Cardiac fibroblast (primary cell): ENCODE measurements at places on chromosomes 6 and 20.

DNA sequence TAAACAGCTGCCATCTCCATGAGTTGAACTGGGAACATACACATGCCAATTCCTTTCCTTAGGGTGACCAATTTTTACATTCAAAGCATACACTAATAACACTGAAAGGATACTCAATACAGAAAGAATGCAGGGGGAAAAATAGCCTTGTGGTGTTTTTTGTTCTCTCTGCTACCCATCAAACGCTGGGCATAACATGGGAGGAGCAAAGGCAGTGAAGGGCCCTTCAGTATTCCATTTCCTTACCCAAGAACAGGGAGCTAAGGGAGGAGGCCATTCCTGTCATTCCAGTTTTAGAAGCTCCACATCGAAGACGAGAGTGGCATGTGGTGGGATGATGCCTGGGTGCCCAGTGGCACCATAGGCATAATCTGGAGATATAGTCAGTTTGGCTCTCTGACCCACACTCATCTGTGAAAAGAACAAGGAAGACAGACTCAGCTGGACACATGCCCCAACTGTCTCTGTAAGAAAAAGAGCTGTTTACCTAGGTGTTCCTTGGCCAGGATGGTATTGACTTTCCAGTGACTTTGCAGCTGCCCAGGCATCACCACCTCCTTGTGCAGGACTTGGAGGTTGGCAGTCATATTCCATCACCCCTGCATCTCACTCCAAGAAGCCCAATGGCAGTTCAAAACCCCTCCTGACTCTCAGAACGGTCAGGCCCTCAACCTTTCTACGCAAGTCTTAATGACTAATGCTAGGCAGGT lies 20.9 kb downstream of the FKBP1A start:
- no peak for DNase-seq

DNA sequence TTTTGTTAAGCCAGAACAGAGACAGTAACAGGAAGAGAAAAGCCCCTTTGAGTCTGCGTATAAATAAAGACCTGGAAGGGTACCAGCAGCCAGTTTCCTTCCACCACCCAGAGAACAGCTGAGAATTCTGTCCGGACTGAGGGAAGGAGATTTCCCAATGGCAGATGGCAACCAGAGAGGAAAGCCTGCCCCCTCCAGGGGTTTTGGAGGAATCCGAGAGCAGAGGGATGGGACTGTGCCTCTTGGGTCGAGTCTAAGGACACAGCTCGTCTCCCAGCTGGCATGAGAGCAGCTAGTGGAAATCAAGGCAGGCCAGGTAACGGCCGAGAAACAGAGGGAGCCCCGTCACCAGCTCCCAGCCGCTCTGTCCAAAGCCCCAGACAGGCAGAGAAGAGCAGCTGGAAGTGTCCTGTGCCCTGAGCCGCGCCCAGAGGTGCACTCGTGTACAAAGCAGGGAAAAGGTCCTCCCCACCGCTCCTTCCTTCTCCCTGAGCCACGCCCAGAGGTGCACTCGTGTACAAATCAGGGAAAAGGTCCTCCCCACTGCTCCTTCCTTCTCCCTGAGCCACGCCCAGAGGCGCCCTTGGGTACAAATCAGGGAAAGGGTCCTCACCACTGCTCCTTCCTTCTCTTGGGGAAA lies 134.0 kb upstream of the SNX9 start:
- DNase-seq = peak; percentile 52

GRCh38 chr20:16174311-16174710 lies 398.9 kb downstream of the KIF16B start:
- DNase-seq = no peak

- DNase-seq = peak; percentile 51
Observed at GRCh38 chr20:14633507-14633906, 296.1 kb upstream of the FLRT3 start.

DNA sequence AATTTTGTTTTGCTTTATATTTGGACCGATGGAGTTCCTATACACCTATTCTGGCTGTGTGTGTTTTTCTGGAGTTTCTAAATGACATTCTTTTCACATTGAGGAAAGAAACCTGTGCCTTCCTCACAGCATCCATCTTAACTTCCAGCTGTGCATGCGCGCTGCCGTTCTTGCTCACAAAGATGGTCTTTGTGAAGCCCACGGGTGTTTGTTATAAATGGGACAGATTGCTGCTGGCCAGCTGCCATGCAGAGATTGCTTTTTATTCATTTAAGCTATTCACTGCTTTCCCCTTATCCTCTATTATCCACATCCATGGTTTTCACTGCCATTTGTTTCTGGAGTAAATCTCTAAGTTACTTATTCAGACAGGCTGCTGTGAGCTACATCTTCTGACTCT lies 54.2 kb downstream of the SYNDIG1 start:
- DNase-seq = no peak

GRCh38 chr20:24628985-24629384 lies 159.6 kb downstream of the SYNDIG1 start:
- no peak for DNase-seq

DNA sequence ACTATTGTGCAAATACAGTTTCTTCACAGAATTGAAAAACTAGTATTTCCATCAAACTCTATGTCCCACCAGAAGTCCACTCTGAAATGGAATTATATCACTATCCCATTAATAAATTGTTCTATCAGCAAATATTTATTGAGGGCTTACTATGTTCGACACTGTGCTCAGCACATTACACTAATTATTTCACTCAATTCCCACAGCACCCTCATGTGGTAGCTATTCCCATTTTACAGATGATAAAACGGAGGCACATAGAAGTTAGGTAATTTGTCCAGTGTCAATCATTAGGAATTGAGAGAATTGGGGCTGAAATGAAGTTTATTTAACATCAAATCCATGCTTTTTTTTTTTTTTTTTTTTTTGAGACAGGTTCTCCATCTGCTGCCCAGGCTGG lies 52.5 kb downstream of the MKKS start:
- peak; percentile 27 for DNase-seq

DNA sequence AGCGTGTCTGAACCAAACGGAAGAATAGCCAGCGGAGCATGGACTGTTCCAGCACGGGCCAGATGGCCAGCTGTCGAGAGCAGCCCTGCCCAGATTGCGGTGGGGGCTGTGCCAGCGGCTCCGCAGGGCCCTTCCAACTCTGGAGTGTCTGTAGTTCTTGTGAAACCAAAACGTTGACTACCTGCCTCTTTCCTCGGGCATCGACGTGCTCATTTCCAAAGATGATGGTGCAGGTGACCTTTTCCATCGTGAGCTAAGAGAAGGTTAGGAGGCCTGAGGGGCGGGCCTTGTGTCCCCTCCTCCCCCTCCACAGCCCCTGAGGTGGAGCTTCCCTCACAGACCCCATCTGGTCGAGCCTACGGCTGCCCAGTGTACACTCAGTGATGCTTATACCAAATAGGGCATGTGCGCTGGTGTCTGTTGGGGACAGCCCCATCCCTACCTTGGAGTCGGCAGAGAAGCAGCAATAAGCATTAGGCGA lies 12.9 kb upstream of the C20orf144 start:
- no peak for DNase-seq

- DNase-seq = no peak
Observed at GRCh38 chr20:37690626-37691369, 3.0 kb upstream of the CTNNBL1 start.

DNA sequence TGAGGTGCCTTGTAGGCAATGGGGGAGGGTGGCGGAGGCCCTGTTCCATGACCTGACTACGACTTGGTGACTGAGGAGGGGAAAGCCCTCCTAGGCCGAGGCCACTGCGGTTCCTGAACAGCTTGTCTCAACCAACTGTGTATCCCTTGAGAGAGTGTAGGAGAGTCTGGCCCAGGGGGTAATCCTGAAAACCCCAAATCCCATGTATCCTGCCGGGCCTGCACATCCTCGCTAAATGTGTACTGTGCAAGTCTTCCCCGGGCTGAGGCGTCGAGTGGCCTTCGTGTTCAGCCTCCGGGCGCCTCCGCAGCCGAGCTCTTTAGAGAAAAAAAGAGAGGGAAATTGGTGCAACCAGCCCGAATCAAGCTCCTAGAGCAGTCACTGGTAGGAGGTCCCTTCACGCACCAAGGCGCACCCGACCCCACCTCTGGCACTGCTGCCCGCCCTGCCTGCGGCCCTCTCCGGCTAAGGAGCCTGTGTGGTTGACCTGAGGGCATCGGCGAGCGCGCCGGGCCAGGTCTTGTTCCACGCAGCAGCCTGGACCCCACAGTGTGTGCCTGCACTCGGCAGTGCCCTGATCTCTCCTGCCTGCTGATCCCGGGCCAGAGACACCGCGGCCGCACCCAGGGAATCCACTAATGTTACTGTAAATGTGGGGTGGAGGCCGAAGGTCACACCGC lies 7.3 kb downstream of the SIM1 start:
- no peak for DNase-seq

DNA sequence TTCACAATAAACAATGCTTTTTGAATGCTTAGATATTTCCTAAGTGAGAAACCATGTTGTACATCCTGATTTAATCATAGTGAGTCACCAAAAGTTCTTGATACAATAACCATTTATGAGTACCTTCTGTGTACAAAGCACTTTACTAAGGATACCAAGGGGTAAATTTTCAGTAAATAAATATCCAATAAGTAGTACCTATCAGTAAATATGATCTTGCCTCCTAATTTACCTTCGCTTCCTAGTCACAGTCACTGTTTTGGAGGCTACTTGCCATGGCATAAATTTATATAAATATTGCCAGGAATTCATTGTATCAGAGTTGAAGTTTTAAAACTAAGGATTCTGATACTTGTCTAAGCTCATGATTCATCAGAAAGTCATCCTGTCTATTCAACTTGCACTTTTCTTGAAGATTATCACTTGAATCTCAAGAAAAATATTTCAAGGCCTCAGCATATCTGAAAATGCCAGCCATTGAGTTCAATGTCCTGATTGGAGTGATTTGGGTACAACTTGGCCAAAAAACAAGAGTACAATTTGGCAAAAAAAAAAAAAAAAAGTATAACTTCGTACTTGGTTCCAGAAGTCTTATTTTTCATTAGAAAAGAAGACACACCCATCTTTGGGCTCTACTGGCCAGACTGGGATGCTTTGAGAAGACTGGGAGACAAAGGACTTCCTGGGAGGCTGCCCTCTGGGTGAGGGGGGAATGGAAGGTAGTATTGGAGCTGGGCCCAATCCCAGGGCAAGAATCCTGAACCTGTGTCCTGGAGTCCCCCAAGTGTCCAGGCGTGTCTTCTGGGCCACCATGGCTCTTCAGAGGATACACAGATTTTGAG lies 32.8 kb downstream of the RAB22A start:
- DNase-seq = peak; percentile 43

- DNase-seq = no peak
Observed at GRCh38 chr6:151811081-151811480, 3.6 kb downstream of the ESR1 start.

DNA sequence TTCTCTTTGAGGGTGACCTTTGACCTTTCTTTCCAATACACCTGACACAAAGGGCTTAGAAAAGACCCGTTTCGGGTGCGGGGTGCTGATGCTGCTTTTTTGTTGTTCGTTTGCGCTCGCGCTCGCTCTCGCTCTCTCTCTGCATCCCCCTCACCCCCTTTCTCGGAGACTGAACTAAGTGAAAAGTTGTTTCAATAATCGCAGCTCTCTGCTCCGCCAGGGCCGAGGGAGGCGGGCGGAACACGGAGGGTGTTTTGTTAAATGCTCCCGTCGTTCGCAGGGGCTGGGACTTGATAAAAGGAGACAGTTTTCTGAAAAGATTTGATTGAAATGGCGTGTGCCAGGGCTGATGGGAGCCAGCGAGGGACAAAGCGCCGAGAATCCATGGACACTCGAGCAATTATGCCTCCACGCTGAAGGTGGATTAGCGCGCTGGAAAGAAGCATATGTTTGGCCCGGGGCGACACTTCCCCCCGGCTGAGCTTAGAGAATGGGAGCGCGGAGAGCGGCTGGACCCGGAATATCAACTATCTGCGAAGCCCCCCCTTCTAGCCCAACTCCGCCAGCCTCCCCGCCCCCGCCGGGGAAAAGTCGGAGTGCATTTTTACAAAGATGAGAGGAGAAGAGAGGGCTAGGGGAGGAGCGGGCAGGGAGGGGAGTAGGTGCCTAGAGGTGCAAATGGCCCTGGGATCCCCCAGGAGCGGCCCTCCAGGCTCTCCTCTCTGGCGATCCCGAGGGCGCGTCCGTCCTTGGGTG lies 25.0 kb downstream of the TFAP2A start:
- no peak for DNase-seq

- peak; percentile 76 for DNase-seq
Observed at GRCh38 chr6:33082702-33083101, 6.9 kb downstream of the HLA-DPB1 start.

DNA sequence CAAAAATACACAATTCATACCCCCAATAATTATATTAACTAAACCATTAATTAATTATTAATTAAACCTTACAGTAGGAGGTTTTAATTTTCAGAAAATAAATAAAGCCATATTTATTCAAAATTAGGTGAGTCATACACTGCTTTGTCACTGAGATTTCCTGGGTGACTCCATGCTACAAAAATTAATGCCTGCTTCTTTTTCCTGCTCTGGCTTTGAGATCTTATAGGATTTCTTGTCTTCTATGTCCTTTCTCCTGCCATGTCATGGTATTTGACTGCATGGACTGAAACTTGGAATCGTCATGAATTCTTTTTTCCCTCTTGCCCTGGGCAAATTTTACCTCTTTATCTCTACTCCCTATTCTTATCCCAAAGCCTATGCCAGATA lies 133.2 kb downstream of the PHACTR1 start:
- DNase-seq = peak; percentile 17

GRCh38 chr20:44080646-44081267 lies 106.2 kb downstream of the JPH2 start:
- DNase-seq = peak; percentile 85

DNA sequence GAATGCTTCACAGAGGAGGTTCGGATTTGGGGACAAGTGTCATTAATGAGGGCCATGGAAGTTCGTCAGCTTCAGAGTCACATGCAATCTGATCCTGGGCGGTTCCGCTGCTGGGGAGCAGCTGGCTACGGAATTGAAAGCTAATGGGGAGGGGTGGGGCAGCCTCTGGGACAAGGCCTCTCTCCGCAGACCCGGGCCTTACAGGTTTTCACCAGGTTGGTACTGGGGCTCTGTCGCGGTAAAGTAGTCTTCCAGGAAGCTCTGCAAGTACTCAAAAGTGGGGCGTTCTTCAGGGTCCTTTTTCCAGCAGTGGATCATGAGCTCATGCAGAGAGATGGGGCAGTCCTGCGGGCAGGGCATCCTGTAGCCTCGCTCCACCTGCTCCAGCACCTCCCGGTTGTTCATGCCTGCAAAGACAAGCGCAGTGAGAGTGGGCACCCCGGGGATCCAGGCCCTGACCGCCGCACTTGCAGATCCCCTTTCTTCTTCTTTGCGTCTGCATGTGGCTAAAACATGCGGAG lies 55.9 kb upstream of the TRAF3IP2 start:
- DNase-seq = no peak

DNA sequence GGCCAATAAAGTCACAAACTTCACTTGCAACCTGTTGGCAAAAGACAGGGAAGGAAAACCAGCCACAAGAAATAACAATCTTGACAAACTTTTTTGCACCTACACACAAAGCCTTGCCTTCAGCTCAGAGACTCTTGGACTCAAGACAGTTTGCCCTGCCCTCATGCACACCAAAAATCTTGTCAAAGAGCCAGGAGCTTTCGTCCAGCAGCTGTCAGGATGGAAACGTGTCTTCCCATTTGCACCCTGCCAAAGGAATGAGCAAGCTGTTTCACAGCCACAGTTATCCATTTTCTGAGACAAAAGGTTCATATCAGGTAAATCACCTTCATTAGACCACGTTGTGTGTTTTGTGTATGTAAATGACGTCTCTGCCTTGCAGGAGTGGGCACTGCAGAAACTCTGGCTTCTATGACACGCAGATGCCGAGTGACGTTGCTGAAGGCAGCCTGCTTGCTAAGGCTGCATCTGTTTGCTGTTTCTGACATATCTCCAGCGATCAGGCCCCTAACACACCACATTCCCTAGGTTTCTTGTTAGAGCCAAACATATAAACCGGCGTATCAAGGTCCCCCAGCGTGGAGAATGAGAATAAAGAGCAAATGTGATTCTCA lies 193.4 kb downstream of the SYNDIG1 start:
- peak; percentile 33 for DNase-seq

GRCh38 chr6:139744891-139745290 lies 370.4 kb upstream of the CITED2 start:
- DNase-seq = no peak
